ENCODE measurements at places on chromosomes 5 and 9.

DNA sequence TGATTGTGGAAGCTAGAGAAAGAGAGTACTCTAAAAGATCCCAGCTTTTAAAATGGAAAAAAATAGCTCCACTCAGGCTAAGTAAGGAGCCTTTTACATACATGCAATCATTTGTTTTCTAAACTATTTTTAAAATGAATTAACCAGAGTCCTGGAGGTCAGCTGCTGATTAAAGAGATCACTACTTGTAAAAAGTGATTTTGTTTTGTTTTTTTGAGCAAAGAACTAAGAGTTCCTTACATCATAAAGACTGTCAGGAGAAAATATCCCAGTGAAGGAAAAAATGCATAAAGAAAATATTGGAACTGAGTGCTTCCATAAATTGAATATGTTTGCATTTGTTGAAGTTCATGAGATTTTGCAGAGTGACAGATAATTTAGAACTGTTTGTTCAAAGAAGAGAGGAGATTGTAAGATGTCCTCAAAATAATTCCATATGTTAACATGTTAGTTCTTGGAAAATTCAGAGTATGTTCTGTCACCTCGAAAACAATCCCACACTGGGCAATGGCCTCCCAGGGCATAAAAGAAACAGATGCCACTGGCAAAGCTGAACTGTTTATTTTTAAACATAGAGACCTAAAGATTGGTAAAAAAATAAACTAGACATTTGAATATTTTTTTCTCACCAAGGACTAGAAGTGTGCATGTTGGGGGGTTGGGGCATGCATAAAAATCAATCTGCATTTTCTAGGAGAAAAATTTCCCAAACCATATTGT is 264.7 kb downstream of the NPR3 start:
- no peak for DNase-seq

DNA sequence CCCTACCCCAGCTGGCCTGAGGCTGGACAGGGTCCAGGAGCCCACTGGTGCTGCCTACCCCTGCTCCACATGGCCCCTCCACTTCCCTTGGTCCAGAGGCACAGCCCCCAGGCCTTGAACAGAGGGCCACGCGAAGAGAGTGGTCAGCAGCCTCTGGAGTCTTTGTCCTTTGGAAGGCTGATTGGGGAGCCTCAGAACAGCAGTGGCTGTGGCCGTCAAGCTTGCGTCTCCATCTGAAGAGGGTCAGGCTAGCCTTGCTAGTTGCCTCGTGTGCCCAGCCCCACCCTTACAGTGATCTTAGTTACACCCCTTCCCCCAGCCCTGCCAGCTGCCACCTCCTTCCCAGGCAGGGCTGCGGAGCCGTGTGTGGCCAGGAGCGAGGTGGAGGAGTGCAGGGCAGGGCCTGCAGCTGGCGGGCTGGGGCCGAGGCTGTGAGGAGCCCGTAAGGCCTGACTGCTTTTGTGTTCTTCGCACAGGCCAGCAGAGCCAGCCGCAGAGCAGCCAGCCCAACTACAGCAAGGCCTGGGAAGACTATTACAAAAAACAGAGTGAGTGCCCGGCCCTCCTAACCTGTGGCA is 30.1 kb upstream of the PRDM12 start:
- no peak for DNase-seq

- DNase-seq, result no peak
Observed at GRCh38 chr5:35922468-35922867, 16.0 kb downstream of the CAPSL start.

DNA sequence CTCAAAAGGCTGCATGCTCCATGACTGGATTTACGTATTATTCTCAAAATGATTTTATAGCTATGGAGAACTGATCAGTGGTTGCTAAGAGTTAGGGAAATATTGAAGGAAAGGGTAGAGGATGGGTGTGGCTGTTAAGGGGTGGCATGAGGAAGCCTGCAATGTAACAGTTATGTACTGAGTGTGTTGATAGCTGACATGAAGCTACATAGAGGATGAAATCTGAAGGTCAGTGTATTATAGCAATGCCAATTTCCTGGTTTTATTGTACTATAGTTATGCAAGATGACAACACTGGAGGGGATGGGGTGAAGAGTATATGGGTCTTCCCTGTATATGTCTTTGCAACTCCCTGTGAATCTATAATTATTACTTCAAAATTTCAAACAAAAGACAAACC is 51.0 kb downstream of the TMEM245 start:
- DNase-seq, result no peak

DNA sequence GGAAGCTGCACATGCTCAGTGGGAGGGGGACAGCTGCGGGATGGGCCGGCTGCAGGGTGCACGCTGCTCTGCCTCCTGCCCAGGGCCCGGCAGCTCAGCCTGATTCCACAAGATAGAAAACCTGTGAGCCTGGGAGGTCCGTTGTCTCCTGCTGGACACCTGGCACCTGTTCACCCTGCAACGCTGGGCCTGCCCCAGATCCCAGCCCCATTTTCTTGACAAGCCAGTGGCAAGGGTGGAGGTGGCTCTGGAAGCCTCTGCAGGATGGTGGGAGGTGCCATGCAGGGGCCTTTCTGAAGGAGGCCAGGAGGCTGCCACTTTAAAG is 68.1 kb upstream of the RNF130 start:
- no peak for DNase-seq

- no peak for DNase-seq
Observed at GRCh38 chr9:7169717-7170389, 412.1 kb downstream of the KDM4C start.

DNA sequence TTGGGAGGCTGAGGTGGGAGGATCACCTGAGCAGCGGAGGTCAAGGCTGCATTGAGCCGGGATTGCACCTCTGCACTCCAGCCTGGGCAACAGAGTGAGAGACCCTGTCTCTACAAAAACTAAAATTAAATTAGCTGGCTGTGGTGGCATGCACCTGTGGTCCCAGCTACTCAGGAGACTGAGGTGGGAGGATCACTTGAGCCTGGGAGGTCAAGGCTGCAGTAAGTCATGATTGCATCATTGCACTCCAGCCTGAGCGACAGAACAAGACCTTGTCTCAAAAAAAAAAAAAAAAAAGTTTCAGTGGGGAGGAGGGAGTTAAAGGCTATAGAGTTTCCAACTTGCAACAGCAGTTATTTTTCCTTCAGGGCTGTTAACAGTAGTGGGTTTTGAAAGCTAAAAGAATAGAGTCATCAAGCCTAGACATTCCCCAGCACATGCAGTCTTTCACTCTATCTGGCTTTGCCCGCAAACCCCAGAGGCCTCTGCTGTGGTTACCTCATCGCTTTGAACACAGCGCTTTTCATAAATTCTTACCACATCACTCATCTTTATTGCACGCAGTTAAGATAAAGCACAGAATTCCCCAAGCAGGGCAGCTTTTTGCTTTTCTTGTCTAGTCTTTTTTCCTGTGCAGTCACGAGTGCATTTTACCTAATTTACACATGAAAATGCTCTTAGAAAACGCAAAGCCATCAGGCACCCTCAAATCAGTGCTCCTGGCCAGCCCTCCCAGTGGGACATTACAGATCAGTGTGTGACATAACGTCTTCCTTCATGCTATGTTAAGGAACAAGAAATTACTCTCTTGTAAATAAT is 8.7 kb upstream of the SLC2A8 start:
- peak; percentile 64 for DNase-seq

GRCh38 chr5:169343766-169344165 is 42.8 kb upstream of the SLIT3 start:
- DNase-seq, result no peak

- no peak for DNase-seq
Observed at GRCh38 chr9:3256571-3257330, 269.1 kb downstream of the RFX3 start.

DNA sequence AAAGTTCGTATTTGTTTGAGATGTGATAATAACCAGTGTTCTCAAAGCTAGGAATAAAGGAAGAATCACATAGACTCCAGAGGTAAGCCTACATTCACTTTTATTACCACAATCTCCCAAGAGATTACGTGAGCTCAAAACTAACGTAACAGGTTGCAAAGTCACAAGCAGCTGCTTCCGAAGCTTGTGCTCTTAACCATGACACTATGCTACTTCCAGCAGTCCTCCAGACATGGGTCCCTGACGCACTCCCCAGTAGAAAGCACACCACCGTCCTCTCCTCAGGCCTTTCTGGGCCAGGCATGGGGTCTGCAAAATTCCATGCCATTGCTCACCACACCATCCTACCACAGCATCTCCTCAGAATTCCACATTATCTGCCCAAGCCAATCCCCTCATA is 84.6 kb downstream of the PAX5 start:
- no peak for DNase-seq

DNA sequence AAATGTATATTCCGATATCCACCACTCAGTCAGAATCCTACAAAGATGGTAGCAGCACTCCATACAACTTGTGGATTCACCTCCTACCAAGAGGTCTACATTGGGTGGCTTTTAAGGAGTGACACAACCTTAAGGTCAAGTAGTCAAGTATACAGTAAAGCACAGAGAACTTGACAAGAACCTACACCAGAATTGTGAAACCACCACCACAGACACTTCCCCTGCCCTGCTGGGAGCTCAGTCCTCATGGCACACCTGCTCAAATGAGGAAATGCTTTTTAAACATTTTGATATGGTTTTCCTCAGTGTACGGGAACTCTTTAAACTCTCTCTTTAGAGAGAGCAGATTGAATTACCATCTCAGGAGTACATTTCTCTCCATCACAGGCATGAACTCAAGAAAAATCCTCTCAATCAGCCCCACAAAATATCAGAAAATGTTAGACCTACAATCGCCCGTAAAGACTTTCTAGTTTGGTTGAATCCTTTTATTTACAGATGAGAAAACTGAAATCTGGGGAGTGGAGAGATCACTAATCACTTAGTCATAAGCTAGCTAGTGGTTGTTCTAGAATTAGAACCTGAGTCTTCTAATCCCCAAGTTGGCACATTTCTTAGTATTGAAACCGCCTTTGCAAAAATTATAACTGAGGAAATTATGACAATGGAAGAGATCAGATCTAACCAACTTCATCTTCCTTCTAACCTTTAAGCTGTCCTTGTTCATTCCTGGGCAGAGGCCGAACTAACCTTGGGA is 38.5 kb upstream of the NR4A3 start:
- no peak for DNase-seq

GRCh38 chr9:86723346-86723745 is 224.0 kb downstream of the GAS1 start:
- DNase-seq, result peak; percentile 4

DNA sequence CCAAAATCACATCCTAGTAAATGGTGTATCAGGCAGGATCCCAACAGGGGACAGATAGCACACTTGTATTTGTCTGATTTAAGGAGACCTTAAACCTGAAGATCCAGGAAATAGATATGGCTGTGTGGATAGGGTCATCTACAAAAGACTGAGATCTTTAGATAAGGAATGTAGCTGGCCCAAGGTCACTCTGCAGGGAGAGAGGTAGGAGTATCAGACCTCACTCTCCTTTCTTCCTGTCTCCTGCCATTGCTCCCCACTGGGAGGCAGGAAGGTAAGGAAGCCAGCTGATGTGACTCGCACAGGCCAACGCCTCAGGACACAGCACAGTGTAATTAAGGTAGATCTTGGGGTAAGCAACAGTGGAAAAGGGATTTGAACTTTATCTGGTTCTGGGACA is 85.8 kb downstream of the PLPPR1 start:
- no peak for DNase-seq

GRCh38 chr5:9302218-9302617 is 243.7 kb downstream of the SEMA5A start:
- DNase-seq, result no peak

GRCh38 chr5:38445374-38446028 is 110.9 kb downstream of the LIFR start:
- DNase-seq, result no peak

DNA sequence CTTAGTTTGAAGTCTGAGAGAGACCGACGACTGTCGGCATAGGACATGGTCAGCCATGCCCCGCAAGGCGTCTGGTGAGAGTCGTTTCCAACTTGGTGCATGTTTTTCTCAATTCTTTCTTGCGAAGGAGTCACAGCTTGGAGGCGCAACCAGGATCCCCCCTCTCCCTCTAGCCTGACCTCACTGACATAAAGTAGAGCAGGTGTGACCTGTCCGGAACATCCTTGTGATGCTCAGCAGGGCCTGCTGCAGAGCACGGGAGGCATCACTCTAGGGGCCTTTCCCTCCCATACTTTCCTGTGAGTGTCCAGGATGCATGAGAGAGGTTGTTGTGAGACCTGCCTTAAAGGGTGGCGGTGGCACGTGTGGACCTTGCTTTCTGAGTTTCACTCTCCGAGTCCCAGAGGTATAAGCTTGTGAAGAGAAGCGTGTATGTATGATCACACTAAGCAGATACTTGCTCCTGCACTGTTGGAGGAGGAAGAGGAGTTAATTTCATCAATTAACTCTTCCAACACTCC is 5.0 kb downstream of the TENT4A start:
- DNase-seq, result no peak

DNA sequence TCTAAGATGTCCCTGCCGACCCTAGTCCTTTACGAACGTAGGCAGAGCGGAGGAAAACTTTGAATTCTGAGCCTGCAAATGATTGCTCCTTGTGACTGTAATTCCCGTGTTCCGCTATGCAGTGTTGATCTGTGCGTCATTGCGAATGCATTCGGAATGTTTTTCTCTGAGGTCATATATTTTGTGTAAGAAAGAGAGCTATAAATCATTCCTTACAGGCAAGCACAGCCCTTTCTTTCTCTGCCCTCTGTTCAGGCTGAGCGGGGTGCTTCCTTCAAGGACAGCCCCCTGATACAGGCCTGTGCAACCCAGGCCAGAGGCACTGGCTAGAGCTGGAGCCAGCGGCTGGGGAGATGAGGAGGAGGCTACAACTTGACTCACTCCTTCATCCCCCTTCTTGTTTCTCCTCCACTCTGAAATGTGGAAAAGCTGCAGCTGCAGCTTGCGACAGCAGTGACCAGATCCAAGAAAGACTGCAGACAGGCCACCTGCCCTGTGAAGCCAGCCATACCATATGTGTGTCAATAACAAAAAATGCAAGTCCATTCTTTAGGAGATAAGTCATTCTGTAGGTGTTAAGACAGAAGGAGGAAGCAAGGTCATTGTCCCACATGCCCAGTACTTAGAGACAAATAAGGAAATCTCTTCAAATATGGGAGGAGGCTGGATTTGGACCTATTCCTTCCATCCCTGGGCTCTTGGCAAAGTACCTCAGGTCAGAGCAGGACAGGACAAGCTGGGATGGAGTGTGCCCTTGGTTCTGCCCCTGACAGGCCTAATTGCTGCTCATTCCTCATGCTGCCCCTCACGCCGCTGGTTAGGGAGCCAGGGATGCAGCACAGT is 345.7 kb upstream of the WWC1 start:
- DNase-seq, result no peak

Measured in naive thymus-derived CD8-positive, alpha-beta T cell (primary cell).